A172 (cell line): ENCODE measurements at places on chromosomes 16 and 17.
A peak's percentile ranks its signal among the peaks of the same experiment; 100 is the strongest.

- no peak for DNase-seq
These were observed 6.8 kb downstream of the ZNF750 start for GRCh38 chr17:82832881-82833475.

- peak; percentile 96 for DNase-seq
These were observed 80.5 kb downstream of the MYH13 start for GRCh38 chr17:10292057-10292937.

GRCh38 chr17:79721993-79722671, 8.6 kb upstream of the ENPP7 start:
- DNase-seq = peak; percentile 55

DNA sequence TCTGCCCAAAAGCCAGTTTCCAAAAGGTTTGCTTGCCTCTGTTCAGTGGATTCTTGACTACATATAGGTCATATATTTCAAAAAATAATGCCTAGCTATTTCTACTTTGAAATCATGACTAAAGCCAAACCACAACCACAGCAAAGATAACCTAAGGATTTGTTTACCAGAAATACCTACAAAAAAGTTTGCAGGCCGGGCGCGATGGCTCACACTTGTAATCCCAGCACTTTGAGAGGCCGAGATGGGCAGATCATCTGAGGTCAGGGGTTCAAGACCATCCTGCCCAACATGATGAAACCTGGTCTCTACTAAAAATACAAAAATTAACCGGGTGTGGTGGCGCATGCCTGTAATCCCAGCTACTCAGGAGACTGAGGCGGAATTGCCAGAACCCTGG, 15.2 kb downstream of the CARHSP1 start:
- no peak for DNase-seq

DNA sequence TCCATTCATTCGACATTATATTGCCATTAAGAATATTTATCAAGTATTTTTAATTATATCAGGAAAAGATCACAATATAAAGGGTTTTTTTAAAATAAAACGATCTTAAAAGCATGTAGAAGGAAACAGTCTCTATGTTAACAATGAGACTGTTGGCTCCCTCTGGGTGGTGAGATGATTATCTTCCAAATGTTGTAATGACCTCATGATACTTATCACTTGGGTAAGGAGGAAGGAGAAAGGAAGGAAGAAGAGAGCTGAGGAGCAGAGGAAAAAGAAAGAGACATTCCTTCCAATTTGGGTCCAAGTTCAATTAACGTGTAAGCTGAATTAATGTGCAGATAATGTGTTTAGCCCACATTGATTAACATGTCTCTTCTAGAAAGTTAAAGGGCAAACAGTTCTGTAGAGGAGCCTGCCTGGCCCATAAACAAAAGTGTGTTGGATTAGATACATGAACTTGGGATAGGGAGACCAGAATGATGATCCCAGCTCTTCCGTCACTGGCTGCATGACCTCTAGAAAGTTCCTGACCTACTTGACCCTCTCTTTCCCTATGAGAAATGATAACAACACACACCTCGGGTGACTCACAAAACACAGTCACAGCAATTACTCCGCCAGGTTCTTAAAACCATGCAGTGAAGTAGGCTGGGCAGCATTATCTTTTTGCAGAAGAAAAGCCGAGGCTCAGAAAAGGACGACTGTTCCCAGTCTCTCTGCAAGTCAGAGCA, 32.0 kb downstream of the PIMREG start:
- peak; percentile 47 for DNase-seq

- DNase-seq = no peak
These were observed 29.4 kb upstream of the ATP2A3 start for GRCh38 chr17:3993493-3994220.

- no peak for DNase-seq
These were observed 19.3 kb downstream of the FCSK start for GRCh38 chr16:70473446-70474319.

GRCh38 chr17:35906191-35906925, 24.2 kb downstream of the RDM1 start:
- DNase-seq = no peak

DNA sequence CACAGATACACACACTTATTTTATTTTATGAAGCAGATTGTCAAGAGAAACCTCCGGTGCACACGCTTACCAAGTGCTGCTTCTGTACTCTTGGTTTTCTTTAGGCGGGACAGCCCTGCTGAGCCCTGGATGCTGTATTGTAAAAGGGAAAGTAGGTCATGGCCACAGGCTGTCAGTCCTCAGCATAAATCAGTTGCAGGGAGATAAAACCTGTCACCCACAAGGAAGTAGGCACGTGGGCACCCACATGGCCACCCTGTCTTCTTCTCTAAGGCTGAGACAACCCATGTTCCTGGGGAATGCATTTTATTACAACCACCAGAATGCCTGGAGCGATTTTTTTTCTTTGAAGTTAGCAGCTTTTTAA, 59.3 kb downstream of the ASIC2 start:
- DNase-seq = peak; percentile 39

DNA sequence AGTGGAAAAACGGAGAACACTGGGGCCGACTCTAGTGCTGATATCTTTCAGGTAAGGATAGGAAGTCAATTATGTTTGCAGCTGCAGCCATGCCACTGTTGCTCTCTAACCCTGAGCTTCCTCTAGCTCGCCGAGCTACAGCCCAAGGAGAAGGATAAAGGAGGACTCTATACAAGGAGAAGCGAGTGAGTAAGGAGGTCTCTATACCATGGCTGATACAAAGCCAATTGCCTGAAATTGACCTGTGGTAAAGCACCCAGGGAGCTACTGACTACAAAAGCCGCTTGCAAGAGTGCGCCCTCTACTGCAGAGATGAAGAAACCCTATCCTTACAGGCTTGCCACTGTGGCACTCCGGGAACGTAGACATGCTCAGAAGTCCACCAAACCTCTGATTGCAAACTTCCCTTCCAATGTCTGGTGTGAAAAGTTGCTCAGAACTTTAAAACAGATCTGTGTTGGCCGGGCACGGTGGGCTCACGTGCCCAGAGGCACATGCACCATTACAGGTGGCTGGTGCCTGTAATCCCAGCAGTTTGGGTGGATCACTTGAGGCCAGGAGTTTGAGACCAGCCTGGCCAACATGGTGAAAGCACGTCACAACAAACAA, 10.8 kb upstream of the SLC46A1 start:
- peak; percentile 56 for DNase-seq

DNA sequence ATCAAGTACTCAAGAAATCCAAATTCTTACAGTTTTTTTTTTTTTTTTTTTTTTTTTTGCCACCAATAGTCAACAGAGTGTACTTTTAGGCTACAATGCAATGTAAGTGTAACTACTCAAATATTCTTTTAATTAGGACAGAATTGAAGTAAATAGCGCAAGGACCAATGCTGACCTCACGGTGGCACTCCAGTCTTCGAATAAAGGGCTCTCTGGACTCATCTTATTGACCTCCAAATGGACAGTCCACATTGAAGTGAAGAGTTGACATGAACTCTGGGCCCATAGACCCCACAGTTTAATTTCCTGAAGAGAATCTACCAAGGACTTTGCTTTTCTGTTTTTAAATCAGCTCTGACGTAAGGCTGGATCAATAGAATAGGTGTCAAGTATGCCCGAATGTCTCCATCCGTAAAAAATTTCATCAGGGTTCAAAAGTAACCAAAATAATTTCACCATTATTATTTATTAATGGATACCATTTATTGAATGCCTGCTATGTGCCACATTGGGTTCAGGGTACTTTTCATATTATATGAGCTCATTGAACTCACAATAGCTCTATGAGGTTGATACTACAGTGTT, 7.3 kb upstream of the DDX52 start:
- peak; percentile 68 for DNase-seq

DNA sequence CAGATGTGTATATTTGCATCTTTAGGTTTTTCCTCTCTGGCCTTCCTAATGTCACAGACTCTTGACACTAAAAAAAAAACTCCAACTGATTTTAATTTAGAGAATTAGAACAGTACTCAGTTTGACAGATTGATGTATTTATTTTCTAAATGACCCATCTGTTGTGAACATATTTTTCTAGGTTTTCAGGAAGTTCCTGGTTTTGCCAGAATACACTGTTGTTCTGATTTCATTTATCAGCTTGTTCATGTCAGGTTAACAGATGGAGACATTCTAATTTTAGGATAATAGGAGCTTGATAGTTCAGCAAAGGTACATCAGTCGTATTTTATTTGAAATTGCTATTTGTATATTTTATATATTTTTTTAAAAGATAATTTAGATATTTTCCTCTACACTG, 133.4 kb downstream of the TANC2 start:
- no peak for DNase-seq

DNA sequence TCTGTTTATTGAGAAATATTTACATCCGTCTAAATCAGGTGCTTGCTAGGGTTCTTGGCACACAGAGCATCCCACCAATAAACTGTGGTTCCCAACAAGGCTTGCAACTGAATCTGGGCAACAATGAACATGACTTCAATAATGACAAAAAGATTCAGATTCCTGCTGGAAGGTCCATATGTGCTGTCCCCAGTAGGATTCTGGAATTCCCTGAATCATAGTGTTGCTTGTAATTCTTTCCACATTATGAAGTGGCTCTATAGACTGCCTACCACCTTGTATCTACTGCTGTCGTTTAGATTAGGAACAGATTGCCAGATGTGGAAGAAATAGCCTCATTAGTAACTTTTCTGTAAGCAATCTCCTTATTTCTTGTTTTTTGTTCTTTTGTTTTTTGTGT, 265.9 kb downstream of the WWOX start:
- no peak for DNase-seq

GRCh38 chr17:3475812-3476610, at the start of gene ASPA:
Gene ASPA (plus strand): TSS chr17:3475997. CDS start chr17:3476160, 163 bp downstream.
- DNase-seq = no peak
